ENCODE measurements at places on chromosomes 12 and 14. TPM values are rescaled to one million over a fixed set of nuclear protein-coding genes. Genes with fewer than 3 reads are reported as not detected.

Gene A2M
- total RNA-seq, result 0.38 TPM

Gene FGF23
- 0.22 TPM for total RNA-seq

Gene PROX2
- 0.58 TPM for total RNA-seq

Gene PRIMA1
- total RNA-seq, result 0.15 TPM

Gene CSAD
- 64.7 TPM for total RNA-seq

Gene HOXC9
- 21.2 TPM for total RNA-seq

Gene VRTN
- 0.19 TPM for total RNA-seq

Gene ITPR2
- 51.5 TPM for total RNA-seq
